ENCODE measurements at places on chromosomes 3 and 15. TPM values are rescaled to one million over a fixed set of nuclear protein-coding genes. Genes with fewer than 3 reads are reported as not detected.

DNA sequence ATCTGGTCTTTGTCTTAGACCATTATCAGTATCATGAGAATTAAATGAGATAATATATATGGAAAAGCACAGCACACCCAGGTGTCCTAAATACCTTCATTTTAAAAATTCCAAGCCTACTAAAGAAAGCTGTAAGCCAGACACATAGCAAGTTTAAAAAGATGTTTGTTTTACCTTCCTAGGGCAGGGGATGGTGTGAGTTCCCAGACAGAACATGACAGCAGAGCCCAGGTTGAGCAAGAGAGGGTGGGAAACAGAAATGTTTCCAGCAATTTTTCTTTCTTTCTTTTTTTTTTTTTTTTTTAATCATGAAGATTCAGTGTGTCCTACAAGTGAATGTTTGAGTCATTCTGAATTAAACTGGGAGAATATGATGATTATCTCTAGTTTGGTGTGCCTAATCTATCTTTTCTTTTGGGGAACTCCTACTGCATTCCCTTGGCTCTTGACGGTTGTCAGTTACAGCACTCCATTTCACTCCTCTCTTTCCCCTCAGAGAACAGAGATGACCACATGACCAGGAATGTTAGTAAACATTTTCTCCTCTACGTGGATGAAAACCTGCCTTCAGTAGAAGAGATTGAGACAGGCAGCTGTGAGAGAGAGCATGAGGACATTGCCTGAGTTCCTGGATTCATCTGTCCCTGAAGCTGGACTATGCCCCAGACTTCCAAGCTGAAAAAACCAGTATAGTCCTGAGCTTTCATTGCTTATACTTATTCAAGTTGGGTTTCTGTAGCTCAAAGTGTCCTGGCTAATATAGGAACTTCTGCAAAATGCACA is 54.5 kb upstream of the ARL14 start:
- no peak for DNase-seq

The CCDC54 gene
- total RNA-seq: not detected

GRCh38 chr3:106740116-106740515 is 637.1 kb upstream of the CCDC54 start:
- DNase-seq: no peak

DNA sequence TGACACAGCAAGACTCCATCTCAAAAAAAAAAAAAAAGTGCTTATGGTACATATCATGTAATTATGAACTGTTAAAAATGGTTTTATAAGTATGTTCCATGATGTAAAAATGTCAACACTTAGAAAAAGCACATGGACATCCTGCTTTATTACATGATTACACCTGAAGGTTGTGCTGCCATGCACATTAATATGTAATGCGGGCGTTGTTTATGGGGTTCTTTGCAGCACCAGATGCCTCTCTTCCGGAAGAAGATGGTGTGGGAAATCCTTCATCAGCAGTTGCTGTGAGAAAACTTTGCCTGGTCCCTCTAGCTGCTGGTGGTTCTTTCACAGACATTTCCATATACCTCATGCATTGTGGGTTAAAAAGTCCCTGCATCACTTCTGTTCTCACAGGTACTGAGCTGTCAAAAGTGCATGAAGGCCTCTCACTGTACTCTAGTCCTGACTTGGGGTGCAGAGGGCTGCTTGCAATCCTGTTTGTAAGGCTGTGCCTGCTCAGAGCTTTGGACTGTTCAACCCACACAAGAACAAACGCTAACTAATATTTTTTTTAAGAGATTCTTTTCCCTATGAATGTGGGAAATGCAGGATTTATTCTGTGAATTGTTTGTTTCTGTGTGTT is 43.6 kb downstream of the SENP2 start:
- no peak for DNase-seq

GRCh38 chr15:33960549-33960935 is 7.8 kb upstream of the CHRM5 start:
- DNase-seq: no peak

The TMEM207 gene
- total RNA-seq: not detected

DNA sequence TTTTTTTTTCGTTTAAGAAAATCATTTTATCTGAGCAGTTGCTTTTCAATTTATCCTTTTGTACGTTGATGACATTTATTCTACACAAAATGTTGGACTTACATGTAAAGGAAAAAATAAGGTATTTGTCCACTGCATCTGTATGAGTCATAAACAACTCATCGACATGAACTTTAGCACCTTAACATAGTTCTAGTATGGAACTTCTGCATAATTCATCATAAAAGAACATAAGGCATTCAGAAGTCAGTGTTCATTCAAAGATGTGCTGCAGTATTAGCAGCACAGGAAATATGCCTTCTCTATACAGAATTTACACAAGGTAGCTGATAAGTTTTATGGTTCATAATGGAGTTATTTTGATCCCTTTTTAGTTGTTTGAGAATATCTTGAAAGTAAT is 801.6 kb downstream of the CADM2 start:
- no peak for DNase-seq

- no peak for DNase-seq
These were observed 4.5 kb upstream of the IL17RC start for GRCh38 chr3:9912294-9912935.

The CLDN18 gene
- total RNA-seq: 47.9 TPM

The ZNF774 gene
- 3.6 TPM for total RNA-seq

The SNTN gene
- not detected for total RNA-seq

DNA sequence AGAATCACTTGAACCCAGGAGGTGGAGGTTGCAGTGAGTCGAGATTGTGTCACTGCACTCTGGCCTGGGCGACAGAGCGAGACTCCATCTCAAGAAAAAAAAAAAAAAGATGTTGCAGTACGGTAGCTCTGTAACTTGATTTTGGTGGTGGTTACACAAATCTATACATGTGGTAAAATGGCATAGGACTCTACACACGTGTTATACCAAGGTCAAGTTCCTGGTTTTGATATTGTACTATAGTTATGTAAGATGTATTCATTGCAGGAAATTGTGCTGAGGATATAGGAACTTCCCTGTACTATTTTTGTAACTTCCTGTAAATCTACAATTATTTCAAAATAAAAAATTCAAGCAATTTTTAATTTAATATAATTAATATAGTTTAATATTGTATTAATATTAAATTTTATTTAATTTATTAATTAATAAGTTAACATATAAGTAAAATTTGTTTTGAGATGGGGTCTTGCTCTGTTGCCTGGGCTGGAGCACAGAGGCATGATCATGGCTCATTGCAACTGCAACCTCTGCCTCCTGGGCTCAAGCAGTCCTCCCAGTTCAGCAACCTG is 9.9 kb downstream of the MYD88 start:
- DNase-seq: no peak

- no peak for DNase-seq
These were observed 944.7 kb downstream of the MCTP2 start for GRCh38 chr15:95175914-95176658.

DNA sequence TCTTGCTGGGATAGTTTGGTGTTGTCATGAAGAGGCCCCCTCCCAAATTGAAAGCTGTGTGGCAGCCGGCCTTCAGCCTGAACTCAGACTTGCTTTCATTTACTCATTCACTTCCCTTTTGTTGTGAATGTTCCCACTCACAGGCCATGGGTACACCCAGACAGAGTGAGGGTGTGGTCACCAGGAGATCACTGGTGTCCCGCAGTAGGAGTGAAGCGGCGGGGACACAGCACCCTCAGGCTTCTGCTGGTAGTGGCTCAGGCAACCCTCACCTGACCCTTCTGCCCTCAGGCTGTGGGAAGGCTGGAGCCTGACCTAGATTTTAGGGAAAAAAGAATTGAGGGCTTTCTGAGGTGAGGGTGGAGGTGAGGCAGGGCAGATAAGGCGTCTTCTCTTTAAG is 244.4 kb downstream of the SOX2 start:
- no peak for DNase-seq

GRCh38 chr15:73935547-73935946 is 9.3 kb downstream of the LOXL1 start:
- DNase-seq: no peak

DNA sequence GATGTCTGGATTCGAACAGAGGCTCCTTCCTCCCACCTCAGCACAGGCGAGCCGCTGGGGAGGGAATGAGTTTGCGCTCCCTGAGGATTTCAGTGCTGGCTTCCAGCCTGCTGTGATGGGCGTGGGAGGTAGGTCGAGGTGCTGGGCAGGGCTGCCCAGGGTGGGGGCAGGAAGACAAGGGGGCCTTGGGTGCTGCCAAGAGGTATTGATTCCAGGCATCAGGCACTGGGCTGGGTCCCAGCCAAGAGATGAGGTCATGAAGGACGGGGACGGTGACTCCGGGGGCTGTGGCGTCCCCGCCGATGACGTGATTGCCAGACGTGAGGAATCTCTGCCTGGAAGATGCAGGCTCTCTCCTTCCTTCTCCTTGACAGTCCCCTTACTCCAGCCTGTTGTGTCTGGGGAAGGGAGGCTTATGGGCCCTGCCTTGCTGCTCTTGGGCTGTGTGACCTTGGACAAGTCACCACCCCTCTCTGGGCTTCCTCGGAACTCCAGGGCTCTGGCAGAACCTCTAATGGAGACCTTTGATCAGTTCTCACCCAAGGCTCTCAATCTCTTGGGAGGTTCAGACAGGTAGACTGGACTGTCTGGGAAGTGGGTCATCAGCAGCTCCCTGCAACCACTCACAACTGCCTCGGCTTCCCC is 116.8 kb downstream of the FBLN2 start:
- no peak for DNase-seq

- no peak for DNase-seq
These were observed 32.1 kb downstream of the KIF7 start for GRCh38 chr15:89623165-89623564.

The GOLGA8T gene
- total RNA-seq: 1.4 TPM

The TIMP4 gene
- 54.5 TPM for total RNA-seq

The P2RY14 gene
- 1.5 TPM for total RNA-seq

DNA sequence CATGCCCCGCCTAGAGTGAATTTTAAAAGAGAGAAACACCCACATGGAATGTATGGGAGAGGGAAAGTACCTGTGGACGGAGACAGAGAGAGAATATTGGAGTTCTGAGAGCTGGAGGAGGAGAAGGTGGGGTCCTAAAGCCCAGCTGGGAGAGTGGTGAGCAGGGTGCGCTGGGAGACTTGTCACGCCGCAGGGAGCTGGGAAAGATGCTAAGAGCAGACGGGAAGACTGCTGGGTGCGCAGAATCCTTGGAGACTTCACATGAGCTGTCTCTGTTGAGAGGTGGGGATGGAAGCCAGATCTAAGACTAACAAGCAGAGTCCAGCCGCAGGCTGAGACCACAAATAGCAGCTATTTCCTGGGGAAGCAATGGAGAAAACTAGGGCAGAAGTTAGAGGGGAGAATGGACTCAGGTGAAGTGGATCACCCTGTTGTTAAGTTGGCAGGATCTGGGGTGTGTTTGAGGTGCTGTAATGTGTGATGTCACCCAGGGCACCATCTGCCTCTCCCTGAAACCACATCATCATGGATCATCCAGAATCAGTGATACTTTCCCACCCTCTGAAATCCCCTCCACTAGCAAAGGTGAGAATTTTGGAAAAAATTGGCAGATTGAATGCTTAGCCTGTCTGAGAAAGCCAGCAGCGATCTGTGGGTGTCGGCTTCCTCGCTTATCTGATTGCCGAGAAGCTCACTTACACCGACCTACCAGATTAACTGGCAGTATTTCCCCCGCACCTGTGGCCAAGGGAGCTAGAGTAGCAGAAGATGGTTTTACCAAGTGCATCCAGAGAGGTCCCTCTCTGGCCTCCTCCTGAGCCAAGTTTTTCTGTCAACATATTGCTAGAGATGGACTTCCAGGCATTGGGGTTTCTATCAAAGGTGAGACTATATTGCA is 174.8 kb upstream of the BHLHE40 start:
- no peak for DNase-seq

The CDHR4 gene
- total RNA-seq: not detected

The TRAK1 gene
- 197 TPM for total RNA-seq

- no peak for DNase-seq
These were observed 101.6 kb upstream of the PRR20G start for GRCh38 chr3:127389420-127389819.

The GRK7 gene
- not detected for total RNA-seq

- DNase-seq: no peak
These were observed 449.9 kb downstream of the PDCD6IP start for GRCh38 chr3:34248352-34248751.

DNA sequence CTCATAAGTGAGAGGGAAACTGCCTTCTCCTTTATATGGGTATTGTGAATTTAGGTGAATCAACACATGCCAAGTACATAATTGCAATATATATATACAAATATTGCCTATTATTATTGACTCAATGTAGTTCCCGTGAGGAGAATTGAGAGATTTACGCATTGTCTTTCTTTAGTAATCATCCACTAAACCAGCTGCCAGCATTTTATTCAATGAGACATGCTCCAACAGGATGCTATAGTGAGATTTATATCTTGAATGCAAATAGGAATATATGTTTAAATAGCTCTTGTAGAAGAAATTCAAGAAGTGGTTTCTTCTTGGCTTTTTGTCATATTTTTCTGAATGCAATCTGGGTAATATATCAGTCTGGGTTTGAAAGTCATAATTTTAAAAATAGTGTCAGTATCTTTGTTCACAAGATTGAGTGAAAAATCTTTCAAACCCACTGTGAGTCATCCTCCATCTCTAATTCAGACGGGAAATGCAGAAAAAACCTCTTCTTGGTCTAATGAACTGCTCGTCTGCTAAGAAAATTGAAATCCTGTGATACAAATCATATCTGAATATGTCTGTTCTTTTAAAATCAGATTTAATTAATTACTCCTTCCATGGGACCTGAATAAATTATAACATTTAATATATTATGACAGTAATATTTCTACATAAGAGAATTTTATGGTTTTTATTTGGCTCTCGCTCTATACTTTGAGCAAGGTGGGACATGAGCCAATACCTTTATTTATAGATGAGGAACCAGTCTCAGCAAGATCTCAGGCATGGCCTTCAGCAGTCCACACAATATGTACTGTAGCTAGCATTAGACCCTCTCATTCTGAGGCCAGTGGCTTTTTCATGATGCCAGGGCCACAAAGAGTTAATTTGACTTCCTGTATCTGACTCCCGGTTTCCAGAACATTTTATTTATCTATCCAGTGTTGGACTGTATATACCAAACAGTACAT is 516.0 kb downstream of the GABRG3 start:
- DNase-seq: no peak

- DNase-seq: no peak
These were observed 41.8 kb upstream of the NEDD4 start for GRCh38 chr15:56035166-56035565.

DNA sequence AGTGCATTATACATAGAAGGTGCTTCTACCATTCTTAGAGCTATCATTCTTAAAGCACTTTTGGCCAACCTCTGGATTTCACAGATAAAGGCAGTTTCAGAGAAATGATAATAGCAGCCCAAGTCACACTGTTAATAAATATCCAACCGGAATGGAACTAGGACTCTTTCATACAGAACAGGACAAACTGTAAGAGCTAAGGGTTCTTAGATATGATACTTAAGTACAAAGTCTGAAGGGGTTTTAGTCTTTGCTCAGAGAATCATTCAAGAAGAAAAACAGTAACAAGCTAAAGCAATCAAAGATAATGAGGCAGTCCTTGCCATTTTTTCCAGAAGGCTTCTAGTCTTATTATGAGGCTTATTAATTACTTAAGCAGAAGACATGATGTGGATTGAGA is 239.0 kb downstream of the ERC2 start:
- no peak for DNase-seq

DNA sequence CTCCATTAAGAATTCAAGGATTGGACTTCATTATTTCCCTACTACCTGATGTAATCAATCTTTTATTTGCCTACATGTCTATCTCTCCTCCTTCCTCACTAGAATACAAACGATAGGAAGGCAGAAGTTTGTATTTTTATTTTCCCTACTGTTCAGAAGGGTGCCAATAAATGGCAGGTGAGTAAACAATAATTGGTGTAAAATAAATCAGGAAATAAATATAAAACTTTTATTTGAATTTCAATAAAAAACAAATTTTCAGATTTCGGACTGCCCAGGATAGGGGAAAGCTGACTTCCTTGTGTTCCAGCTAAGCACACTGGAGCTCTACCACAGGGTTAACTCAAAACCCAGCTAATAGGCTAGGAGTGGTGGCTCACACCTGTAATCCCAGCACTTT is 636.3 kb upstream of the BCHE start:
- DNase-seq: no peak

All from left cardiac atrium (tissue), 4 donors.